ENCODE measurements at places on chromosomes 4 and X.

DNA sequence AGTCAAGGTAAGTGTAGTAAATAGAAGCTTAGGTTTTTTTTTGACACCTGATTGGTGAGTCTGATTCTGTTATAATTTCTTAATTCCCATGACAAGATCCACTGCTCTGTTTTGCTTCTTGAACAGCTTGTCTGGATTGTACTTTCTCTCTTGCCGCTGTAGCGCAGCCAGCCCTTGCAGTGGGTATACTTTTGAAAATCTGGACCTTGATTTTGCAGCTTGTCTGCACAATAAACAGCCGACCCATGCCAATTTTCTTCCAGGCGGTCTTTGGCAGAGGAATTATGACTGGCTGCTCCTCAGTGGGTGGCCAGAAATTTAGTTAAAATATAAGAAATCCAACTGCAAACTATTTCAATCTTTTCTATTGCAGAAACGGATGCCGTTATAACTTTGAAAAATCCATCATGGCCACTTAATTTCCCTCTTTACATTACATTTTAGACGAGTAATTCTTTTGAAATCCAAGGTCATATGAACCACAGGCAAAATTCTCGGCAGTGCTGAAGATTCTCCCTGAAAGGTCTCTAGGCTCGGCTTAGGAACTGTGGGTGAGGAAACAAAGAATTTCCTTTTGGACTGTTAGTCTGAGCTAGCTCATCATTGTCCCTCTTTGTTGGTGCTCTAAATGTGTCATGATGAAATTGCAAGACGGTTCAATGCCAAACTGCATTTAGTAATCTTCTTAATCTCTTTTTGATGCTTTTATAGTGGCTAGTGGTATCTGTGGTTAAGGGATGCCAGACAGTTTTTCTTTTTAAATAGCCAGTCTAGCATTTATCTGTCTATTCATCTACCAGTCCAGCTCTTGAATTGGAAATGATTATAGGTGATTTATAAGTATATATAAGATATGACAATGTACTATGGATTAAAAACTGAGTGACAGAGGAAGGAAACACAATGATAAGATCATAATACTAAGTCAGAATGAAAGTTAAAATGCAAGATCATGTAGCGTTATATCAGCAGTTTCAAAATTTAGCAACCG, 31.5 kb upstream of the PTTG2 start:
- no peak for DNase-seq

- DNase-seq: no peak
Observed at GRCh38 chrX:30920271-30920670, 31.2 kb upstream of the TAB3 start.

- no peak for DNase-seq
Observed at GRCh38 chr4:122309988-122310626, 68.7 kb upstream of the ADAD1 start.

GRCh38 chr4:1746919-1747602, 25.7 kb downstream of the TACC3 start:
- DNase-seq: no peak

DNA sequence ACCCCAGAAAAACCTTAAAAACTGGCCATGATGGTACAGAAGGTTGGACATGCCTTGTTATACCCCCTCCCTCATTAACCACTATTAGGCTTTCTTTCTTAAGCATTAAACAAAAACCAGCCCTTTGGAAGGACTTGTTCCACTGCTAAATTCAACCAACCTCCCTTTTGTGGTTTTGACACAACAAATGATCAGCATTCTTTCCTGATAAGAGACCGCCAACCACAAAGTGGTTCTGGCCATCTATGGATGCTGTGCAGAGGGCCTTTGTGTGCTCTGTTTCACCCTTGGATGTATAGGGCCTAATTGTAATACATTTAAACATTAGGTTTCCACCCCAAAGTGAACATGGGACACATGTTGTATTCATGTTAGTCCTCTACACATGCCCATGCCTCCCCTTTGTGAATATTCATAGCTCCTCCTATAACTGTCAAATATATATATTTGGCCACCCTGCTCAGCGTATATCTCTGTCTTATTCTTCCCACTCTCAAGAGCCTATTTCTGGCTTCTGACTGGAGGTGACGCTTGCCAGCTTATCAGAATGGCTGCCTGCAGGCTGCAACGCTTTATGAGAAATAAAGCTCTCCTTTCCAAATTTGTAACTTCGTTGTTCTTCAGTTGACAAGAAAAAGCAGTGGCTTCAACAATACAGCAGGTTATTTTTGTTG, 126.6 kb downstream of the NPNT start:
- no peak for DNase-seq

GRCh38 chrX:125202591-125203248, 117.0 kb upstream of the TEX13C start:
- DNase-seq: no peak

DNA sequence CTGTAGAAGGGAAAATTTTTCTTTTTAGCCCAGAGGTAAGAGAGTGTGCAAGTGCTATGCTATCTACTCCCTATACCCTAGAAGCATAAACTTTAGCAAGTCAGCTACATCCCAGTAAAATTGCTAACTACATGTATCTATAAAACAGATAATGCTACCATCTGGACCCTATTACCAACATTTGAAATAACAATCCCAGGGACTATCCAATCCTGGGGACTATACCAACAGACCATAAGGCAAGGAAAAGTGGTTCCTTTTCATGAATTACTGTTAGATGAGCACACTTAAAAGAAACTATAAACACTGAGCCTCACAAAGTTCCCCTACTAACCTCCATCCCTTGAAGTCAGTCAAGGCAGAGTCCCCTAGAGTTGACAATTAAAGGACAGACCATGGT, 213.6 kb upstream of the VEGFC start:
- no peak for DNase-seq

GRCh38 chr4:142866685-142867084, 20.6 kb upstream of the INPP4B start:
- DNase-seq: no peak

GRCh38 chr4:86508436-86508835, 85.7 kb upstream of the PTPN13 start:
- no peak for DNase-seq

DNA sequence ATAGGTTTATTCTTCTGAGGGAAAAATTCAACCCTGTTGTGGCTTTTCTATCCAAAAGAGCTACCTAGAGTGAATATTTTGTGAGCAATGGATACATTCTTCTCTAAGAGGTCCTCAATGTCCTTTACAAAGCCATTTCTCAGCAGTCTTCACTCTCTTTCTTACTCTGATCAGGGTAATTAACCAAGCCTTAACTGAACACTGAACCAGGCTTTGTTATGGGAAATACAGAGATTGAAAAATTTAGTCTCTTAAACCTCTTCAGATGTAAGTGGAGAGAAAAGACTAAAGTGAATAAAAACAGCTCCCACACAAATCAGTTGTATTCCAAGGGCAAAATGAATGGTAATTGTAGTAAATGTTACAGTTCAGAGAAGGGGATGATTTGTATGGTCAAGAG, 353.5 kb downstream of the CHIC1 start:
- DNase-seq: no peak

- no peak for DNase-seq
Observed at GRCh38 chr4:151781026-151781425, 20.2 kb upstream of the GATB start.

DNA sequence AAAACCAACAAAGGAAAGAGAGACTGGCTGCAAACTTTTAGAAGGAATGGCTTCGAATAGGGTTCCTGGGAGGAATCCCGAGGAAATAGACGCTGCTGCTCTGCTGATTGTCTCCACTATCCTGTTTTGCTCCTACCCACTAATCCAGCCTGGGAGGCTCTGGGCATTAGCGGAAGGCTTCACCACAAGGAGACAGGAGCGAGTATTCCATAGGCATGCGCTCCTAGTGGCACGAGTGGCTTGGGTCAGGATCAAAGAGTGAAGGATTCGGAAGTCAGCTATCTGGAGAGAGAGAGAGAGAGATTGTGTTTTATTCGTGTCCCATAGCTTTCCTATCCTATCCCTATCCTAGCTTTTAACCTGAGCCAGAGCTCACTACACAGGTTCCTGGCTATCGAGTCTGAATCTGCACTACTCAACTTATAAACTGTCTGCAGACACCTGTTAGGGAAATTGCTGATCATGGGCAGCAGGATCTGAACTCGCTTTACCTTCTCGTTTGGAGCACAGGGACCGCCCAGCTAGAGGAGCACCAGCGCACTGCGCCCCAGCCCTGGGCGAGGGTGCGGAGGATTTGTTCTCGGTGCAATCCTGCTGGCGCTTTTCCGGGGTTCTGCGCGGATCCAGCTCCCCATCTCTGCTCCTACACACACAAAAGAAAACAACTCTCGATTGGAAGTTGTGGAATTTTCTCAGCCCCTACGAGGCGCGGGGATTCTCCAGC, 740 bp upstream of the NPY2R start:
- no peak for DNase-seq

- DNase-seq: no peak
Observed at GRCh38 chr4:109315818-109316217, 13.4 kb upstream of the COL25A1 start.

GRCh38 chr4:185113340-185113739, 29.7 kb upstream of the SLC25A4 start:
- no peak for DNase-seq

- DNase-seq: no peak
Observed at GRCh38 chrX:20906571-20906970, 467.6 kb upstream of the CNKSR2 start.

GRCh38 chrX:40009890-40010289, 87.9 kb downstream of the BCOR start:
- DNase-seq: no peak

GRCh38 chr4:164892018-164892417, 15.0 kb downstream of the APELA start:
- DNase-seq: no peak

GRCh38 chr4:154739111-154739510, 4.7 kb upstream of the LRAT start:
- no peak for DNase-seq

DNA sequence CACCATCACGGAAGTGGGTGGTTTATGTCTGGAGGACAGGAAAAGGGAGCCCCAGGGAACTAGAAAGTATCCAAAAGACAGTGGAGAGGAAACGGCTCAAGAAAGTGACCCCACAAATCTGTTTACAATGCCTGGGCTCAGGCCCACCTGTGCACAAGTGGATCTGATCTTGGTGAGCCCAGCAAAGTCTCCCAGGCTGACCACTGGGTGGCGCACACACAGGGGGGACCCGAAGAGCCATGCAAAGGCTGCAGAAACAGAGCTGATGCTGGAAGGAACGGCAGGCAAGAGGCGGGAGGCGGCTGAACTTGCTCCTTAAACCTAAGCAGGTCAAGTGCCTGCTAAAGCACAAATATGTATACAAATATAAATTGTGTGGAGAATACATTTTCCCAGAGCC, 9.6 kb downstream of the HAUS7 start:
- peak; percentile 51 for DNase-seq

DNA sequence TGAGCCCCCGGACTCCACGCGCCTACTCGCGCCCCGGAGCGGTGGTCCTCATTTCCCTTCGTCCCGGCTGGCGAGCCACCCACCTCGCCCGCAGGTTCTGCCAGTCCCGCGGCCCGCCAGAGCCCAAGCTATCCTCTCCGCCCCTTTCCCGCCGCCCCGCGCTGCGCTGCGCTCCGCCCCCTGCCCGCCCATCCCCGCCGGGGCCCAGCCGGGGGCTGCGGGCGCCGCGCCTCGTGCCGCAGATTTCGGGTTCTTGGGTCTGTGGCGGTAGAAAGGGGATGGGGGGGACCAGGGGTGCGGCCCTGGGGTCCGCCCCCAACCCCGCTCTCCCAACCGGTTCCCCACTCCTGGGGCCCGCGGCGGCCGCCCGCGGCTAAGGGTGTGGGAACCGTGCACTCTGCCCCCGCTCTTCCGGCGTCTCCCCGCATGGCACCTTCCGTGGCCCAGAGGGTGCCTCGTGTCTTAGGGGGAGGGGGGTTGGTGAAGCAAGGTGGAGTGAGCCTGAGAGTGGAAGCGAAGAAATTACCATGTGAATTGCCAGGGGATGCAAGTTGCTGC, 650.8 kb upstream of the DIPK2B start:
- peak; percentile 66 for DNase-seq

GRCh38 chrX:38627683-38628082, 66.3 kb downstream of the TSPAN7 start:
- DNase-seq: peak; percentile 1

DNA sequence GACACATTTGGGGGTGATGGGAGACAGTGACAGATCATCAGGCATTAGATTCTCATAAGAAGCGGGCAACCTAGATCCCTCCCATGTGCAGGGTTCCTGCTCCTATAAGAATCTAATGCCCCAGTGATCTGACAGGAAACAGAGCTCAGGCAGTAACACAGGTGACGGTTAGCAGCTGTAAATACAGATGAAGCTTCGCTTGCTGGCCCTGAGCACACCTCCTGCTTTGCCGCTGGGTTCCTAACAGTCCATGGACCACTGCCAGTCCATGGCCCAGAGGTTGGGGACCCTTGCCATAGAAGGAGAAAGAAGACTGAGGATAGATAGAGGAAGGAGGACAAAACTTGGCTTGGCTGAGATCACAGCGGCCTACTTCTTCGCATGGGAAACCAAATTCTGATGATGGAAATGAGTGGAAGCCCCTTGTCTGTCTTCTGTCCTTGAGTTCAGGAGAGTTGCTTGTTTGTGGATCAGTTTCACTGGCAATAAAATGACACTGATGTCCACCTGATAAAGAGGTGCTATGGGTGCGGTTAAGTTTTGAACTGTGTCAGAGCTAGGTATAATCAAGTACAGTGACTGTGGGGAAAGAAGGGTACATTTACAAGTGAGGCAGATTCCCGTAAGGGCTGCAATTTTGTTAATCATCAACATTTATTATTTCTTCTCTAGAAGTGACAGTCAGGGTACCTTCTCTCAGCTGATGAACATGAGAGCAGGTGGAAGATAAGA, 1.7 kb upstream of the TIFA start:
- no peak for DNase-seq

- no peak for DNase-seq
Observed at GRCh38 chrX:143121477-143121876, 95.7 kb downstream of the SPANXN4 start.

- no peak for DNase-seq
Observed at GRCh38 chr4:73612032-73612431, 8.2 kb downstream of the RASSF6 start.

- no peak for DNase-seq
Observed at GRCh38 chr4:149029056-149029651, 586.9 kb upstream of the NR3C2 start.

DNA sequence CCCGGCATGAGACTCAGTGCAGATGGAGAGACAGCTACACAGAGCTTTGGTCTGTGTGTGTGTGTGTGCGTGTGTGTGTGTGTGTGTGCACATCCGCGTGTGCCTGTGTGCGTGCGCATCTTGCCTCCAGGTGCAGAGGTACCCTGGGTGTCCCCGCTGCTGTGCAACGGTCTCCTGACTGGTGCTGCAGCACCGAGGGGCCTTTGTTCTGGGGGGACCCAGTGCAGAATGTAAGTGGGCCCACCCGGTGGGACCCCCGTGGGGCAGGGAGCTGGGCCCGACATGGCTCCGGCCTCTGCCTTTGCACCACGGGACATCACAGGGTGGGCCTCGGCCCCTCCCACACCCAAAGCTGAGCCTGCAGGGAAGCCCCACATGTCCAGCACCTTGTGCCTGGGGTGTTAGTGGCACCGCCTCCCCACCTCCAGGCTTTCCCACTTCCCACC, 14.3 kb downstream of the FGFR3 start:
- no peak for DNase-seq
